Activated CD8-positive, alpha-beta memory T cell treated with anti-CD3 and anti-CD28 coated beads, Interleukin-2, amount 10 ng/mL, durations not matched to agents 7 days and 5 days (primary cell): ENCODE measurements at places on chromosomes 4 and X. TPM values are rescaled to one million over a fixed set of nuclear protein-coding genes. Genes with fewer than 3 reads are reported as not detected.

Gene PCDH19
- not detected for total RNA-seq

Gene HERC6
- 49.9 TPM for total RNA-seq

Gene TMPRSS11F
- total RNA-seq = not detected

Gene ENPEP
- total RNA-seq = 0.54 TPM

Gene RNF128
- not detected for total RNA-seq

Gene BMX
- not detected for total RNA-seq

Gene CTAG1B
- total RNA-seq = not detected
